GOT3 (cell line): ENCODE measurements at places on chromosomes 3 and 15.

GRCh38 chr3:10549617-10550230 is 44.3 kb upstream of the ATP2B2 start:
- no peak for DNase-seq

DNA sequence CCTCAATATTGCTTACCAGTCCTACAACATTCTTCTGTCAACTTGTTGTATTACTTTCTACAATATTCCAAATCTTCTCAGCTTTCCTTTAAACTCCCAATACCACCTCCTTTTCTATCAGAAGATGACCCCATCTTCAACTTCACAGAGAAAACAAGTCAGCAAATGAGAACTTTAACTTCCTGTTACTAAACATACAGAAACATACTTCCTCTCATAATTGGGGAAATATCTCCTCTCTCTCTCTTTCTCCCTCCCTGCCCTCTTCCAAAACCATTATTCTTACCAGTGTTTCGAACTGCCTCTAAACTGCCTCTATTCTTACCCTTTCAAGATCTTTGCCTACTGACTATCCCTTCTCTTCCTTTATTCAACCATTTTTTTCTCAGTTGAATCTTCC is 1.8 kb upstream of the SNAP23 start:
- no peak for DNase-seq

DNA sequence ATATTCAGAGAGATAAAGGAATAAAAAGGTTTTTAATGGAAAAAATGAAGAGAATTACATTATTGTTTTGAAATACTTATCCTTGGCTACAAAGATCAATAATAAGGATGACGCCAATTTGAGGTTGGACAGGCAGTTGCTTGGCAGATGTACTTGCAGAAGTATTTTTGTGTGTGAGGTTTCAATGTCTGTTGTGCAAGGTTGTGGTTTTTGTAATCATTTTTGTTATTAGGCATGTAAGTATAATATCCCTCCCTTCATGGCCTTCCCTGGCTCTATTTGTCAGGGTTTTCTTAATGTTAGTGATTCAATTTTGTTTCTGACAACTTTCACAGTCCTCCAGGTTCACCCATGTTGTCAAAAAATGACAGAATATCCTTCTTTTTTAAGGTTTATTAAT is 105.9 kb downstream of the OTOL1 start:
- no peak for DNase-seq

- DNase-seq = no peak
Observed at GRCh38 chr3:127182848-127183714, 9.8 kb upstream of the PRR23E start.

DNA sequence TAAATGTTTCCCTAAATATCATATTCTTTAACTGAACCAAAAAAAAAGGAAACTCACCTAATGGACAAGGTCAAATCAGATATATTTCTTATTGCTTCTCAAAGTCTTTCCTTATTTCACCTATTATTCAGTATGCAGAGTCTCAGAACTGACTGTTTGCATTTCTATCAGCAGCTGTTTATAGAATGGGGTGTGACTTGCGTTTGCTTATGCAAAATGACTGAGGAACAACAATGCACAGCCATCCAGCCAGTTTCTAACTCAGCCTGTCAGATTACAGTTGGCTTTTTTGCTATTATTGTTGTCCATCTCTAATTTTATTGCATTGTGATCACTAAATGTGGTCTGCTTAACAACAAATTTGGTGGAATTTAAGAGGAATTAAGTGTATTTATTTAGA is 40.7 kb downstream of the RAB27A start:
- DNase-seq = no peak

DNA sequence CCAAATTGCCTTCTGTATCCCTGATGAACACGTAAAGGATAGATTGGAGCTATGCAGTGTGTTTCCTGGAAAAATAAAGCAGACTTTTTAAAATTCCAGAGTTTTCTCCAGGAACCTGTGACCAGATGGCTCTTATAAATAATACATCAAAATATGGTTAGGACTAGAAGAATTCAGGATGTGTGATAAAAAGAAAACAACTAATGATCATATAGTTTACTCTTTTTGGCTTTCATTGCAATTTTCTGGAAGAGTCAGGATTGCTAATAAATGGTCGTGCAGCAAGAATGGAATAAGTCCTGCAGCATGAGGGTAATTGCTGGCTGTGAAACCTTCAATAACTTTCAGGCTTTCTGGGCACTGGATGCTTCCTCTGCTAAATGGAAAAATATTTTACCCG is 30.2 kb upstream of the DENND4A start:
- DNase-seq = no peak

- no peak for DNase-seq
Observed at GRCh38 chr15:51315726-51316125, 22.7 kb downstream of the CYP19A1 start.
